Stimulated activated CD4-positive, alpha-beta T cell treated with anti-CD3 and anti-CD28 coated beads, Interleukin-15, amount 100 ng/mL, for 24 hours (primary cell): ENCODE measurements at places on chromosomes 11 and 22.

DNA sequence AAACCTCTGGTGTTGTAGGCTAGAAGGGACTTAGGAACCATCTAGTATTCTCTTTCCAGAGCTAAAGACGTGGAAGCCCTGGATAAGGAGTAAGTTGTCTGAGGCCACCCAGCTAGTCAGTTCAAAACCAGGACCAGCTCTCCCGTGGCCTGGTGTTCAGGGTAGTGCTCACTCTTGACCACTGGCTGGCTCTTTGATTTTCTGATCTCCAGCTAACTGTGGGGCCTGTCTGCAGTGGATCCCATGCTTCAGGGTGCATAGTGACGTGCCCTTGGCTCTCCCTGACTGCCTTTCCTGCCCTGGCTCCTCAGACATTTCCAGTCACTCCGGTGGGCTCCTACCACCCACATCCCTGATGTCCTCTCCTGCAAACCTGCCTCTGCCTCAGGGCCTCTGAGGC is 1.3 kb downstream of the CLMP start:
- DNase-seq, result no peak

DNA sequence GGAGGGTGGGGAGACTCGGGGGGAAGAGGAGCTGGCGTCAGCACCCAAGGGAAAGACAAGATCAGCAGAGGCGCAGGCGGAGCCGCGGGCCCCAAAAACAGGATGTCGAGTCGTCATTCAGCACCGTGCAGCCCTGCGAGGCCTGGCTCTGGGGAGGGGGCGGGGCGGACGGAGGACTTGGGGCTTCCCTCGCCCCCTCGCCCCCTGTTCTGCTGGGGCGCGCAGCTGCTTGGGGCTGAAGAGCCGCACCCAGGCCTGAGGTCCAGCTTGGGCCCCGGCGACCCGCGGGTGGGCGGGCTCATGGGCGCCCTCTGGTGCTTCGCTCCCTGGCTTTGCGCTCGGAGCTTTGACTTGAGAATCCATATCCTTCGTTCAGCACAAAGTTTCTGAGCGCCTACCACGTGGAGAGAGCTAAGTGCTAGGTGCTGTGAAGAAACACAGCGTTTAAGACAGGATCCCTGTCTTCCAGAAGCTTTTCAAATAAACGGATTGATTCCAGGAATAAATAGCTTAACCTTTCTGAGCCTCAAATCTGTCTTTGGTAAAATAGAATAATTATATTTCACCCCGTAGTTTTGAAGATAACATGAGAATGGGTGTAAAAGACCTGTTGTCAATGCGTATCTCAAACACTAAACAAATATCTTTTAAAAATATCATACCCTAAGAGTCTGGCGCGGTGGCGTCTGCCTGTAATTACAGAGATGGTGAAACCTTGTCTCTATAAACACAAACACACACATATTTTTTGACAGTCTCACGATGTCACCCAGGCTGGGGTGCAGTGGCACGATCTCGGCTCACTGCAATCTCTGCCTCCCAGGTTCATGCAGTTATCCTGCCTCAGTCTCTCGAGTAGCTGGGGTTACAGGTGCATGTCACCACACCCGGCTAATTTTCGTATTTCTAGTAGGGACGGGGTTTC is 929 bp upstream of the RHOG start:
- no peak for DNase-seq

- no peak for DNase-seq
Measured at GRCh38 chr11:7511401-7511800, 2.4 kb upstream of the PPFIBP2 start.

DNA sequence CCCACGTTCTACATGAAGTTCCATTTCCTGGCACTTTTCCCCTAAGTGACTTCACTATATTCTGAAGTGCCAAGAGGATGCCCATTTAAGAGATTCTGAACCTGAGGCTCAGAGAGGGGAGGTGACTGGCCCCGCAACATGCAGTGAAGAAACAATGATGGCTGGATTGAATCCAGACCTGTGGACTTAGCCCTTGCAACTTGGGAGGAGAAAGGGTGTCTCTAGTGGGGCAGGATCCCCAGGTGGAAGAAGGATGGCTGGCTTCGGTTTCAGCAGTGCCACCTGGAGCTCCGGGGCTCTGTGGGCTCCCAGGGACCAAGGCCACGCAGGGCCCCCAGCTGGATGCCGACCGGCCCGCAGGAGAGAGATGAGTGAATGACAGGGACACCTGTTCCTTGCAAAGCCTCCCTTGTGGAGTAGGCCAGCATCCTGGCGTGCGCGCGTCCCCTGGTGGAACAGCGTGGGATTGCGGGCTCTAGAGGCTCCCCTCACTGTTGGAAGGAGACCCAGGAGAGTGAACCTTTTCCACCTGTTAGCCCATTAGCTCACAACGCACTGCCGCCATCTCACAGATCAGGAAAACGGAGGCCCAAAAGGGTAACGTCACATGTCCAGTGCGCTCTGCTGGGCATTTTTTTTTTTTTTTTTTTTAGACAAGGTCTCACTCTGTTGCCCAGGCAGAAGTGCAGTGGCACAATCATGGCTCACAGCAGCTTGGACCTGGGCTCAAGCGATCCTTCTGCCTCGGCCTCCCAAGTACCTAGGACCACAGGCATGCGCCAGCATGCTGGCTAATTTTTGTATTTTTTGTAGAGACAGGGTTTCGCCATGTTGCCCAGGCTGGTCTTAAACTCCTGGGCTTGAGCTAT is 104.7 kb downstream of the KIAA1671 start:
- DNase-seq, result peak; percentile 88

- DNase-seq, result no peak
Measured at GRCh38 chr11:131136486-131136885, 220.2 kb upstream of the SNX19 start.

- DNase-seq, result no peak
Measured at GRCh38 chr11:95252586-95252985, 21.6 kb upstream of the SESN3 start.

DNA sequence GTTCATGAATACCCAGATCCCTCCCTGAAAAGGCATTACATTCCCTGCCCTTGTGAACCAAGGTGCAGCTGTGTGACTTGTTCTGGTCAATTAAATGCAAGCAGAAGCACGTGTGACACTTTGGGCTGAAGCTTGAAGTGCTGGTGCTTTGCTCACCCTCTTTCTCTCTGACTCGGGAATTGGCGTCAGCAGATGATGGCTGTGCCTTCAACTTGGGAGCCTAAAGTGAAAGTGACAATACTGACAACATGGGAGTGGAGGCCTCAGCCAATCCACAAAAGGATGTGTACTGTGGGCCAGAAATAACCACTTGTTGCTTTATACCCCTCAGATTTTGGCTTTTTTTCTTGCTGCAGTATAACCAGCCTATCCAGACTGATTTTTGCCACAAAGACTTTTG is 148.3 kb upstream of the THY1 start:
- no peak for DNase-seq

GRCh38 chr11:122031813-122032212 is 84.2 kb downstream of the BLID start:
- DNase-seq, result no peak
